NCI-H524 (cell line): ENCODE measurements at places on chromosomes 2 and 18.

- no peak for DNase-seq
Observed at GRCh38 chr2:211503856-211504255, 947.5 kb downstream of the CPS1 start.

- DNase-seq = no peak
Observed at GRCh38 chr2:144703852-144704708, 184.2 kb upstream of the ZEB2 start.

DNA sequence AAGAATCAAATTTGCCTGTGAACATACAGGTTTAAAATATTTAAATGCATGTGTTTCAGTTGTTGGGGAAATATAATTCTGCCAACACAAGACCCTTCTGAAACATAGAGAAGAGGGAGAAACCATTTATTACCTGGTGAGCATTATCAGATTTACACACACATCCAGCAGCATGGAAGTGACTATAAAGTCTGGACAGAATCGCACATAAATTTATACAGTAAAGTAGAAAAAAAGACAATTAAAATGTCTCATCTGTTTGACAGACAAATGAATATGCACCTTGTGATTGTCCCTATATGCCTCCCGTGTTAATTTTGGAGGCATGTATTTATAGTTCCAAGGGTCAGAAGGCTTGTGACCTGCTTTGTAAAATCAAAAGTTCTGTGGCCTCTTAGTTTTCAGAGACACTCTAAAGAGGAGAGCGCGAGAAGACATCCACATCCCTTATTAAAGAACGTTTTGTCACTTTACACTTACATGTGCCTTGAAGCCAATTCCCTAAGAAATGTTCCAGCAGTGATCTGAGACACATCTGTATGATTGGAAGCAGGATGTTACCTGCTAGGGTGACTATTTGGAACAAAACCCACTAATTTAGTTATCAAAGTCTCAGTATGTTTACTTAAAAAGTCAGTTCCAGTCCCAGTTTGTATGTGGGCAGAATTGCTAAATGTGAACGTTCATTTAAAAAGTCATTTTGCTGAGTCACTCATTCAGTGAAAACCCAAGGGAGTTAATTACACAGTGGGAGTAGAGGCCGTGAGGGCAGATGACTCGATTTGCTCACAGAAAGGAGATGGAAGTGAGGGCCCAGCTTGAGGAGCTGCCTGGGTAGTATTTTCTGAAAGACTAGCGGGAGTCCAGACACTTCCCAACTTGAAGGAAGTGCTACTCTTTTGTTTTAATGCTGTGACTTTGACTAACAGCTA lies 527.6 kb upstream of the MEX3C start:
- no peak for DNase-seq

DNA sequence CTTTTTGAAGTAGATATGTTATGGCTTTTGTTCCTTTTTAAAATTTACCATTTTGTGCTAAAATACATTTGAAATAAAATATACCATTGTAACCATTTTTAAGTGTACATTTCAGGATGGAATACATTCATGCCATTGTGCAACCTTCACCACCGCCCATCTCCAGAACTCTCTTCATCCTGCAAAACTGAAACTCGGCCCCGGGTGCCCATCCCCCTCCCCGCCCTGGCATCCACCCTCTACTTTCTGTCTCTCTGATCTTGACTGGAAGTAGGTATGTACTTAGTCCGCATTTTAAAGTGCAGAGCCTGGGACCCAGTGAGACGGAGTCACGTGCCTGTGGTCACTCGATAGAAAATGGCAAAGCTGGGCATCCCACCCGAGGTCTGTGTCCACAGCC lies 45.6 kb downstream of the DIPK1C start:
- DNase-seq = no peak

DNA sequence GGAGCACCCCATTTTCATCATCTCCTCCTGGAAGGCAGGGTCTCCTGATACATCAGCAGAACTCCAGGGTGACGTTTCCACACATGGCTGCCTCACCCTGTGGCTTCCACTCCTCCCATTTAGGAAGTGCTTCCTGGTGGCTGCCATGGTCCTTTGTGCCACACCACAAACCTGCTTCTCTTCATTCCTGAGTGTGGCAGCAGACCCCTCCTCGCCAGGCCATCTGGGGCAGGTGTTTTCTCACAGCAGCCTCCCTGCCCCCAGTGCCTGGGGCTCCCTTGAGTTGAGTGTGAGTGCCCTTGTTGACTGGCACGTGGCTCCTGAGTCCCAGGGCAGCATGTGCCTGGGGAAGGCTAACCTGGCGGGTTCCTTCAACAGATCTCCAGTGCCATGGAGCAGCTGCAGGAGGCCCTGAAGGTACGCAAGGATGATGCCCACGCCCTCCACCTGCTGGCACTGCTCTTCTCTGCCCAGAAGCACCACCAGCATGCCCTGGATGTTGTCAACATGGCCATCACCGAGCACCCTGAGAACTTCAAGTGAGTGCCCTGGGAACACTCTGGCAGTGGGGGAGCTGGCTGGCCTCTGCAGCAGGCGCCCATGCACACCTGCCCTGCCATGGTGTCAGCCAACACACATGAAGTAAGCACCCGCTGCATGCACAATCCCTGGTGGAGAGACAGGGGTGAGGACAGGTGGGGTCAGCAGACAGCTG lies 113.4 kb upstream of the MCFD2 start:
- DNase-seq = no peak
